Fibroblast of skin of left biceps (primary cell): ENCODE measurements at places on chromosomes 16 and 17.

DNA sequence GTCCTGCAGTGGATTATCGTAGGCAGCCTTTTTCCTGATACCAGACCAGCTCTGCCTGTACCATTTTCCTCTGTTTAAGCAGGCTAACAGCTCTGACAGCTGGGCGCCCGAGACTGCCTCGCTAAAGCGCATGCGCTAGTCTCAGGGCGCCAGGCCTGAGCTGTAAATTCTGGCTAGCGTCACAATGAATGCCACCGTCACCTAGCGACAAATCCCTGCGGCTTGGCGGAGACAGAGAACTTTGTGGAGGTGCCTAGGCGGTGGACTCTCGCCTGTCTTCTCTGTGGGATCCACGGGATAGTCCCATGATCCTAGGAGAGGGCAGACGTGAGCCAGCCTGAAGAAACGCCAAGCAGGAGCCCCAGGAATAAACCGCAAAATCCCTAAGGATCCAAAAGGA lies 573.9 kb downstream of the KCNJ18 start:
- DNase-seq: no peak

- DNase-seq: no peak
Observed at GRCh38 chr17:61221597-61222471, 177.8 kb upstream of the TBX2 start.

DNA sequence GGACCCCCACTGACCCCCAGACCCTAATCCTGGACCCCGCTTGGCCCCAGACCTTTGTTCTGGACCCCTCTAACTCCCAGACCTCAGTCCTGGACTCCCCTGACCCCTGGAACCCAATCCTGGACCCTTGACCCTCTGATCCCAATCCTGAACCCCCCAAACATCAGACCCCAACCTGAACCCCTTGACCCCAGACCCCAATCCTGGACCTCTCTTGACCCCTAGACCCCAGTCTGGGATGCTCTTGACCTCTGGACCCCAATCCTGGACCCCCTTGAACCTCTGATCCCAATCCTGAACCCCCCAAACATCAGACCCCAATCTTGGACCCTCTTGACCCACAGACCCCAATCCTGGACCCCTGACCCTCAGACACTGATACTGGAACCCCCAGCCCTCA lies 13.5 kb upstream of the P2RX1 start:
- no peak for DNase-seq

- no peak for DNase-seq
Observed at GRCh38 chr17:81846743-81847689, 12.2 kb upstream of the PPP1R27 start.

DNA sequence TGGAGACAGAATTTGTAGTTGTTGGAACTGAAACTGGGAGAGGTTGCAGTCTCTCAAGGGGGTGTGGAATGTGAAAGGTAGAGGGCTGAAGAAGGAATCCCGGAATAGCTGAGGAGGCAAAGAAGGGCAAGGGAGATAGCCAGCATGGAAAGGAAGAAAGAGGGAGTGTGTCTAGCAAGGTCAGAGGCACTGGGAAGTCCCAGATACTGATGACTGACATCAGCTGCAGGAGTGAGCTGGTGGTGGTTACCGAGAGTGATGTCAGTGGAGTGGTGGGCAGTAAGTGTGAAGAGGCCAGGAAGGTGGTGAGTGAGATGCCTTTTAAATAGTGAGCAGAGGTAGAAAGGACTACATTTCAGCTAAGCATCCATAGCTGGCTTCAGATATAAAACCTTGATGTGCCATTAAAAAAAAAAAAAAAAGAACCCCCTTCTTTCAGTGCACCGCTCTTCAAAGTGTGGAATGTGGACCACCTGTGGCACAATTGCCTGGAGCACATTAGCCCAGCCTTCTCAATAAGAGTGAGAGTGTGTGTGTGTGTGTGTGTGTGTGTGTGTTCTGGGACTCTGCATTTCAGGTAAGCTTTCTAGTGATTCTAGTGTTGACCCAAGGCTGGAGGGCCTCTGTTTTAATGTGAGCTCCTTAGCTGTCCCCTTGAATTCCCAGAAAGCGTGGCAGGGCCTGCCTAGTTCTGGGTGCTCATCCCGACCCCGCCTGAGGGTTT lies 8.5 kb downstream of the PRMT7 start:
- no peak for DNase-seq
